ENCODE measurements at places on chromosomes 13 and 19. TPM values are rescaled to one million over a fixed set of nuclear protein-coding genes. Genes with fewer than 3 reads are reported as not detected.

- peak; percentile 93 for DNase-seq
These were observed 1.1 kb upstream of the KCTD15 start for GRCh38 chr19:33795370-33796163.

CGB3 gene
- total RNA-seq: not detected

OSCAR gene
- total RNA-seq: 1.5 TPM

- DNase-seq: no peak
These were observed 8.7 kb upstream of the ADAT3 start for GRCh38 chr19:1896508-1896907.

DNA sequence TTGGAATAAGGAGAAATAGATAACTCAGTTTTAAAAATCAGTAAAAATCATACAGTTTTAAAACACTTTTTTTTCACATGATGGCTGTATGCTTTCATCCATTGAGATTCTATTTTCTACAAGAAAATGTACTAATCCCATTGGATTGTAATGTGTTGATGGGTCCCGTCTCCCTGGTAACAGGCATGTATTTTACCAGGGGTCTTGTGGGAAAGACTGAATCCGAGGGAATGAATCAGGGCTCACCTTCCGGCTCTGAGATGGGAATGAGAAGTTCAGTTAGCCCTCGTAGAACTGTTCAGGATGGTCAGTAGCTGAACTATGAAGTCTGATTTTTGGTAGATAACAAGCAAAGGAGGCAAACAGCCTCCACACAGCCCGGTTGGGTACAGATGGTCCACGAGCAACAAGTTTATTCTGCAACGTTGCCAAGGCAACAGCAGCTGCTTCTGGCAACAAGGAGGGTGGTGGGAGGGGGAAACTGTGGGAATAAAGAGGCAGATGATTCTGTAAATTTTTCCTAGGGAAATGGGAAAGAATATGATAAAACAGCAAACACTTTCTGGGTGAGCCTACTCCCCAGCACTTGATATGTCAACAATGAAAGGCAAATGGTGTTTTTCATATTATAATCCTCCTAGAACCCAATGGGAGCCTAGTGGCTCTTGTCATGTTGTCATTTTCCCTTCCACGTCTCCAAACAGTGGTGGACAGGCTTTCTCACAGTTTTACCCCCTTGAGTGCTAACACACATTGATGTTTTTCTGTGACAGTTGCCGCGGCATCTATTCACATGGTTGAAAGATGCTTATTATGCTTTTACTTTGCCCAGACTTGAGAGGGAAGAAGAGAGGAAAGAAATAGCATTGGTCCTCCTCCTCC lies 12.4 kb upstream of the SIAH3 start:
- DNase-seq: peak; percentile 80

DNA sequence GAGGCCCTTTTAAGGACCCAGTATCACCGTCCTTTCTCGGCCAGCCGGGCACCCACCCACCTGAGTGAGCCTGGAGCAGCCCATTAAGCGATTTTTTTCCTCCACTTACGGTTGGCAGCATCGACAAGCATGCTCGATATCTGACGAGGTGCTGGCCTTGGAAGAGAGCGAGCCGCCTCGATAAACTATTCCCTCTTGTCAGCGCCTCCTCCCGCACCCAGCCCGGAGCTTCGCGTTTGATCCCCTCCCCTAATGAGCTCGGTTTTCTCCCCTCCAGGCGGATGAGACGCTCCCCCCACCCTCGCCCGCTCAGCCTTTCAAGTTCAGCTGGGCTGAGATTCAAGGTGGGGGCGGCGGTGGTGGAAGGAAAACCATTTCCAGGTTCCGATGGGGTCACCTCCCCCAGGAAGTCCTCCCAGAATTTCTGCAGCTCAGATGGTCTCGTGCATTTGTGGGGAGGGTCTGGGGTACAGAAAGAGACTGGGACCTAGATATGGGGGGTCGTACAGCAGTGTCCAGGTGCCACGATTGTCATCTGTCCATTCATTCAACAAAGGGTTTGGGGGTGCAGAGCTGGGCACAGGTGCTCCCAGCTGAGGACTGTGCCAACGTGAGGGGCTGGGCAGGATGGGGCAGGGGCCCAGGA lies 18.9 kb upstream of the ONECUT3 start:
- no peak for DNase-seq

DNA sequence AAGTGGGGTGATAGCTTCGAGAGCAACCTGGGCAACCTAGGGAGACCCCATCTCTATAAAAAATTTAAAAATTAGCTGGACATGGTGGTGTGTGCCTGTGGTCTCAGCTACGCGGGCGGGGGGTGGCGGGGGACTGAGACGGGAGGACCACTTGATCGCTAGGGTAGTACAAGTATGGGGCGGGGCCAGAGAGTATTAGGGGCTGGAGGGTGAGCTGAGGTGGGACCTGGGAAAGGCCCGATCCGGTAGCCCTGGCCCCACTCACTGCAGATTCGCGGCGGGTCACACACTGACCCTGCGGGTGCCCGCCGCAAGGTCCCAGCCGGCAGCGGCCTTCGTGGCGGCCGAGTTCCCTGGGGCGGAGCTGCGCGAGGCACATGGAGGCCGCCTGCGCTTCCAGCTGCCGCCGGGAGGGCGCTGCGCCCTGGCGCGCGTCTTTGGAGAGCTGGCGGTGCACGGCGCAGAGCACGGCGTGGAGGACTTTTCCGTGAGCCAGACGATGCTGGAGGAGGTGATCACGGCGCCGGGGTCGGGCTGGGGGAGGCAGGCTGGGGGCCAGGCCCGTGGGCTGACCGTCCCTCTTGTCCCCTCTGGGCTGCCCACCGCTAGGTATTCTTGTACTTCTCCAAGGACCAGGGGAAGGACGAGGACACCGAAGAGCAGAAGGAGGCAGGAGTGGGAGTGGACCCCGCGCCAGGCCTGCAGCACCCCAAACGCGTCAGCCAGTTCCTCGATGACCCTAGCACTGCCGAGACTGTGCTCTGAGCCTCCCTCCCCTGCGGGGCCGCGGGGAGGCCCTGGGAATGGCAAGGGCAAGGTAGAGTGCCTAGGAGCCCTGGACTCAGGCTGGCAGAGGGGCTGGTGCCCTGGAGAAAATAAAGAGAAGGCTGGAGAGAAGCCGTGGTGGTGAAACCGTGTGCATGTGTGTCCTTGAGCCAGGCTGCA lies 2.0 kb upstream of the ARHGAP45 start:
- DNase-seq: peak; percentile 66

ONECUT3 gene
- total RNA-seq: not detected

- DNase-seq: no peak
These were observed 4.8 kb downstream of the TSKS start for GRCh38 chr19:49758292-49758691.

GRCh38 chr19:15110418-15110815 lies 3.2 kb downstream of the SYDE1 start:
- DNase-seq: no peak

- DNase-seq: no peak
These were observed at the start of gene KLK15 for GRCh38 chr19:50833117-50833801. KLK15 (minus strand) TSS chr19:50833574; CDS start chr19:50831492, 2,082 bp downstream.

DNA sequence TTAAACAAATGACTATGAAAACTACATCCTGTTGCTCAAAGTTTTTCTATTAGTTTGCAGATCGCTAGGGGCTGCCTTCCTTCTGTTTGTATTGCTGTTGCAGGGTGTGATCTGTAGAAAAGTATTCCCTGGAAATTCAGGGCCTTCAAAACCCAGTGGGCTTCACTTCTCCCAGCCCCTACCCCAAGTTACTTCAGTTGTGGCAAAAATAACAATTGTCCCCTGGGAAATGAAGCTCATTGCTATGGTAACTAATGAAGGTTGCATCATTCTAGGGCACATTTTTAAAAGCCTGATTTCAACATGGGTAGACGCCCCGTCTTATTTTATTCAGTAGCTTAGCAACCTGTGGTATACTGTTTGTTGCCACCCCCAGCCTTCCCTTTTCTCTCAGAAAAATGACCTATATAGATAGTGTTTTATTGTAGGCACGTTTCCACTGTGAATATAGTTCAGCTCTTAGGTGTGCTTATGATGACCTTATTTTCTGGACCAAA lies 60.9 kb downstream of the WDFY2 start:
- DNase-seq: peak; percentile 49

GRCh38 chr19:46221981-46222610 lies 7.4 kb upstream of the IGFL1 start:
- DNase-seq: peak; percentile 90

TGFBR3L gene
- total RNA-seq: not detected

DNA sequence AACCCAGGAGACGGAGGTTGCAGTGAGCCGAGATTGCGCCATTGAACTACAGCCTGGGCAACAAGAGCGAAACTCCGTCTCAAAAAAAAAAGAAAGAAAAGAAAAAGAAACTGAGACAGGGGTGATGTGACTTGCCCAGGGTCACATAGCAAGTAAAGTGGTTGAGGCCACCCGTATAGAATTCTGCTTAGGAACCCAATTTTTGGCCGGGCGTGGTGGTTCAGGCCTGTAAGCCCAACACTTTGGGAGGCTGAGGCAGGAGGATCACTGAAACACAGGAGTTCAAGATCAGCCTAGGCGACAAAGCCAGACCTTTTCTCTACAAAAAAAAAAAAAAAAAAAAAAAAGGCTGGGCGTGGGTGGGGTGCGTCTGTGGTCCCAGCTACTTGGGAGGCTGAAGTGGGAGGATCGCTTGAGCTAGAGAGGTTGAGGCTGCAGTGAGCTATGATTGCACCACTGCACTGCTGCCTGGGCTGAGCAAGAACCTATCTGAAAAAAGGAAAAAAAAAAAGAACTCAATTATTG lies 1.3 kb downstream of the SNRPA start:
- no peak for DNase-seq

- DNase-seq: no peak
These were observed 4.9 kb upstream of the ZBTB7A start for GRCh38 chr19:4071610-4072009.

DNA sequence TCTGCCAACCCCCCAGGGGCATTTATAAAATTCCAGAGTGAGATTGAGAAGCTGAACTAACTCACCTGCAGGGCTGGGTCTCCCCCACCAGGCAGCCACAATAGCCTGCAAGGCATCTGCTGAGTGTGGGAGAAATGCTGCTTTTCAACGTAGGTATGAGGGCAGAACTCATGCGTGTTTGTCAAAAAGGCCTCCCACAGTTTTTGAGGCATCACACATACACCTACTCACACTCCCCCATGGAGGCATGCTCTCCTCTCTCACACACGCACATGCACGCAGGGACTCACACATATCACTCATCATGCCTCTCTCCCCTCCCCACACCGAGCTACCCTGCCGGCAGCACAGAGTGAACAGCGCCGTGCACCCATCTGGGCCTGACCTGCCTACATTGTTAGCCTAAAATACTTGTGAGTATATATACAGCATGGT lies 390.5 kb downstream of the FGF9 start:
- DNase-seq: no peak

SYT3 gene
- 0.10 TPM for total RNA-seq

- no peak for DNase-seq
These were observed at the start of gene FPR1 for GRCh38 chr19:51751655-51752054. FPR1 (minus strand) TSS chr19:51751878; CDS start chr19:51746994, 4,884 bp downstream.

TMEM272 gene
- not detected for total RNA-seq

DNA sequence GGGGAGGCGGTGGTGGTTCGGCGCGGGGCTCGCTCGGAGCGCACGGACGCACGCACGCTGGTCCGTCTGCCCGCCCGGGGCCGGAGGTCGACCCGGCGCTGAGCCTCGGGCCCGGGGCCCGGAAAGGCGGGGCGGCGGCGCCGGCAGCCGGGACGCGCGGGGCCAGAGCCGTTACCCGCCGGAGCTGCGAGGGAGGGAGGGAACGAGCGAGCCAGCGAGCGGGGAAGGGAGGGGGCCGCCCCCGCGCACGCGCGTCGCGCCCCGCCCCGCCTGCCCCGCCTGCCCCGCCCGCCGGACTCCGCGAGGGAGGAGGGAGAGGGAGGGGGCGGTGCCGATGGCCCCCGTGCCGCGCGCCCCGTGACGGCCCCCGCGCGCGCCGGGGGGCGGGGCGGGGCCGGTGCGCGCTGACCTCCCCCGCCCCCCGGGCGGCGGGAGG lies 15.0 kb downstream of the CIC start:
- peak; percentile 91 for DNase-seq

DNA sequence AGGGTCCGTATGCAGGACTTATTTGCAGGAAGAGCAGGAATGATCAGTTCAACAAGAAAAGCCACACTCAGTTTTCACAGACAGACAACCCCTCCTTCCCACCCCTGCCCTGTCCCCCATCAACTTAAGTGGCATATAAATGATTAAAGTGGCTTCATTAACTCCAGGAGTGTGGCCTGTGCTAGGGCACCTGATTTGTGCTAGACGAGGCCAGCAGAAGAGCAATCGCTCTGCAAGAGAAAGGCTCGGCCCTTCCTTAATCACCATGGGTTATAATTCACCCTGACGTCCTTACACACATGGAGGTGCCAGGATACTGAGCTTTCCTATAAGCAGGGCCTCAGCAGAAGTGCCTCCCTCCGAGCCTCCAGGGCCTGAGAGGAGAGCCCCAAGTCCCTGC lies 14.6 kb downstream of the C19orf12 start:
- DNase-seq: no peak

- DNase-seq: no peak
These were observed 16.6 kb downstream of the CKM start for GRCh38 chr19:45306040-45306439.

GRCh38 chr13:48906200-48906599 lies 69.5 kb upstream of the FNDC3A start:
- DNase-seq: no peak

- peak; percentile 56 for DNase-seq
These were observed 12.9 kb downstream of the CHAF1A start for GRCh38 chr19:4415352-4415751.

DNA sequence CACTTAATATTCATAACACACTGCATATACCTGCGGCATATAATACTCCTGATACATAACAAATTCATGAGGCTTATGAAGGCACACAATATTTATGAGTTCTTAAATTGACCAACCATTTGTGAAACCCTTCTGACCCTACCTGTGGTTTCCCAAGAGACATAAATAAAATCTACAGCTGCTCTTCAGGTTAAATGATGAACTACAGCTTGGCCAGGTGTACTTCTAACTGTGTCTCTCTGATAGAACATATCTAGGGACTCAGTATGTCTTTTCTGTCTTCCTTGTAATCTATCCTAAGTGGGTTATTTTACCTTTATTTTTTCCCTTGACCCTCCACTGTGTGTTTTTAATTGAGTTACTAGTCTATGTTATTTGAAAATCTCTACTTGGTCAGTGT lies 189.9 kb upstream of the UFM1 start:
- DNase-seq: no peak

- DNase-seq: peak; percentile 80
These were observed 22.1 kb downstream of the CAPN12 start for GRCh38 chr19:38721979-38722773.

- DNase-seq: no peak
These were observed 244.0 kb upstream of the RXFP2 start for GRCh38 chr13:31495336-31495735.

- no peak for DNase-seq
These were observed 14.6 kb downstream of the CBARP start for GRCh38 chr19:1223018-1223855.

FOXO1 gene
- total RNA-seq: 24.1 TPM

GRCh38 chr13:83879431-83880171 lies 2.7 kb downstream of the SLITRK1 start:
- DNase-seq: peak; percentile 9

DNA sequence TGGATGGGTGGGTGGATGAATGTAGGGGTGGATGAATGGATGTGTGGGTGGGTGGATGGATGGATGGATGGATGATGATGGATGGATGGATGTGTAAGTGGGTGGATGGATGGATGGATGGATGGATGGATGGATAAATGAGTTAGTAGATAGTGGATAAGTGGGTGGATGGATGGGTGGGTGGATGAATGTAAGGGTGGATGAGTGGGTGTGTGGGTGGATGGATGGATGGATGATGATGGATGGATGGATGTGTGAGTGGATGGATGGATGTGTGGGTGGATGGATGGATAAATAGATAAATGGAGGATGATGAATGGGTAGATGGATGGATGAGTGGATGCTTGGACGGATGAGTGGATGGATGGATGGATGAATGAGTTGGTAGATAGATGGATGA lies 3.2 kb downstream of the MCF2L start:
- DNase-seq: no peak

Measured in tongue (tissue), 3 donors.